ENCODE measurements at places on chromosomes 7 and 10. TPM values are rescaled to one million over a fixed set of nuclear protein-coding genes. Genes with fewer than 3 reads are reported as not detected.

DNA sequence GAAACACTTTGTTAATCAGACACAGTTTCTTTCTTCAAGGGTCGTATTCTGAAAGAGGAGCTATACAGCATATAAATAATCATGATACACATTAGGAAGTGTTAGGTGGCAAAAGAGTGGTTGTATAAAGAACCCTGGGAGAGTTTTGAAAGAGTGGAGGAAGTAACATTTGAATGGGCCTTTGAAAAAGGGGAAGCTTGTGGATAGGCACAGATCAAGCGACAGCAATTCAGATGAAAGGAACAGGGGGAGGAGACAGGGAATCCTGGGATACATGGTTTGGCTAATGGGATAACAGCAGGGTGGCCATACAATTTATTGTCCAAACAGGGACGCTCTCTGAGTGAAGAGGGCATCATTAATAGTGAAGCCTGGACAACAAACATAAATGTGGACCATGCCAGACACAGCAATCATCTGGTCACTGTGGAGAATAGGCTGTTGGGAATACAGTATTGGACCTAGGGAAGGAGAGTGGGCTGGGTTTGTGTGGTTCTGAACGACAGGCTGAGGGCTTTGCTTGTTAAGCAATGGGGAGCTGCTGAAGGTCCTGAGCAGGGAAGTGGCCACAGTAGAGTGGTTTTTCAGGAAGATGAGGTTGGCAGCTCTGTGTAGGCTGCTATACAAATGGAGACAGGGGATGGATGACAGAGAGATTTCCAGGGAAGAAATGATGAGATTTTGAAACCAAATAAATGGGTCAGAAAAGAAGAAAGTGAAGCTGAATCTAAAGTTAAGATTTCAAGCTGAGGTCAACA lies 75.9 kb downstream of the ICA1 start:
- no peak for DNase-seq

DNA sequence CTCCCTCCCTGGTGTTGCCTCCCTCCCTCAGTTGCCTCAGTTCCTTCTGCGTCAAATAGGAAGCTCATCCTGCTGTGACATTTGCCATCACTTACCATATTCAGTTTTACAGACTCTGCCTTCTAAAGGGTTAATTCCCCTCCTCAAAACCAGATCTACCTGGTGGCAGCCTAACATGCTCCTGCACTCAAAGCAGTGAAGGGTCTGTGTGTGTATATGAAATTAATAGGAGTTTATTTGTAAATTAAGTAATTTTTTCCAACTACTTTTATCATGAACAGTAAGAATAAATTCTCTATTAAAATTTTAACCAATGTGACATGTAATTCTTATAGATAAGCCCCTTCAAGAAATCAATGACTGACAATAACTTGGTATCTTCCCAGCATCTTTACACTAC lies 158.6 kb upstream of the INSYN2A start:
- no peak for DNase-seq

DNA sequence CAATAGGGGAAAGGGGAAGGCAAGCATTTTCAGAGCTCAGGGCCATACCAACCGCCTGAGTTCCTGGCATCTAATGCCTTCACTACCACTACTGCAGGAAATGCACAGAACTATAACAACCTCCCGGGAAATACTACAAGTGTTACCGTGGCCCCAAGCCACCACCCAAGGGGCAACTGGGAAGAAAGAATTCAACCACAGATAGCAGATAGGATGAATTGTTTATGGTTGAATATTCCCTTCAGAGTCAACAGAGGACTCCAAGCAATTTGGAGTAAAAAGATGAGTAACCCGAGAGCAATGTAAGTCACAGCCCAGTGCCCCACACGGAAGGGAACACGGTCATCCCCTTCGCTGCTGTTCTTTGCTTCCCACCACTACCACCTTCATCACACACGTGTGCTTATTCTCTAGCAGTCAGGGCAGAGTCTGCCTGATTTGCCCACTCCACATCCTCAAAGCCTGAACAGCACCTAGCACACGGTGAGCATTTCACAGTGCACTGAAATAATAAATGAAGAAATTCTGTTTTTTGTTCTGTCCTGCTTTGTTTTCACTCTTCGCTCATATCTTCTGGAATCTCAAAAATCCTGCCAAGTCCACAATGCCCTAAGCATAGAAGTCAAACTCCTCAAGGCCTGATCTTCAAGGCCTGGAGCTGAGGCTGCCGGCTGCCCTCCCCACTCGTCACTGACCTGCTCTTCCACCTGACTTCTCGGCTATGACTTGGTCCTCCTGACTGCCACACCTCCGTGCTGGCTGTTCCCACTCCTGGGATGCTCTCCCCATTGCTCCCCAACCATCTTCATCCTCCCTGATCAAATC lies 221.1 kb downstream of the KCNMA1 start:
- DNase-seq = no peak

The SRRM3 gene
- not detected for total RNA-seq

The ARMC3 gene
- not detected for total RNA-seq

The VIPR2 gene
- total RNA-seq = 0.05 TPM

All from activated CD8-positive, alpha-beta memory T cell treated with anti-CD3 and anti-CD28 coated beads, Interleukin-2, amount 10 ng/mL, durations not matched to agents 7 days and 5 days (primary cell).